ENCODE measurements at places on chromosomes 5 and 9.

DNA sequence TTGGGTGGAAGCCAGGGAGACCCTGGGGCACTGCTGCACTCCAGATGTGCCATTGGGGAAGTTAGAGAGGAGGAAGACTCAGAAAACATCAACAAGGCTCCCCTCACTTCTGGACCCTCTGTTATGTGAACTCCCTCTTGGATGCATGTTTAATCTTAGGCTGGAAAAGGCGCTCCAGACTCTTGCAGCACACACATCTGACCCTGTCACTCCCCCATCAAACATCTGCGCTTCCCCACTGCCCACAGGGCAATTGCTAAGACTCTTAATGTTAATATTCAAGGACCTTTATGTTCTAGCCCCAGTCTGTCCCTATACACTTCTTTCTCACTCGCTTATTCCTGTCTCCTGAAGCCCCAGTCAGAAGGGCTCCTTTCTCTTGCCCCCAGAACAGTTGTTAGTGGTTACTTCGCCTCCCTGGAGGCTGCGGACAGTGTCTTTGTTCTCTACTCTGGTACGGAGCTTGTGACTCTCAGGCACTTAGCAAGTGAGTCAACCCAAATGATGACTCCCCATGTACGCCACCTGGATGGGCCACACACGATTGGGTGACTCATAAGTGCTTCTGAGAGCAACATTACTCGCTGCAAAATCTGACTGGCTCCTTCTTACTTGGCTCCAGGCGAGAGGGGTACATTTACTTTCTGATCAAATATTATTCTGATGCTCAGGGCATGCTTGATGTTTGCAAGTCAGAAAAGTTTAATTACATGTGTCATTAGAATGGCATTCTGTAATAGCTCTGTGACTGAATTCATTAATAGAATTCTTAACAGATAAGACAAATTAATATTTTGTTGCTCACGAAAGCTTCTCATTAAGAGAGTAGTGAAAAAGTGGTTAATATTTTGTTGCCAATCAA, 193.6 kb downstream of the HSPA4 start:
- DNase-seq = no peak

GRCh38 chr5:14779975-14780374, 91.6 kb downstream of the ANKH start:
- no peak for DNase-seq

- no peak for DNase-seq
Observed at GRCh38 chr5:102931085-102931725, 176.1 kb downstream of the PAM start.

DNA sequence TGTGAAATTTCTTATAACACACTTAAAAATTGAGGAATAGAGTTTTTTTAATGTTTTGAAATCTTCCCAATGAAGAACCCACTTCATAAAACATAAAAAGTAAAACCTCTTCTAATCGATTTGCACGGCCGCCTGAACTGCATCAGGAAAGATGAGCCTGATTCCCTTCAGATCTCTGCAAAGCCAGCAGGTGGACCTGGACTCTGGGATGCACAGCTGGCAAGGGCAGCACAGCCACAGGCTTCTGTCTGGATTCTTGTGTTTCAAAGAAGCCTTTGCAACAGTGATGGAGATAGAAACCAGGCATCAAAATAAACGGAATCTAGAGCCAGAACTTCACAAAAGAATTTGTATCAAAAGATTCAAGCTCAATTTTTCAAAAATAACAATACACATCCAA, 36.0 kb upstream of the SPATA31C2 start:
- no peak for DNase-seq

DNA sequence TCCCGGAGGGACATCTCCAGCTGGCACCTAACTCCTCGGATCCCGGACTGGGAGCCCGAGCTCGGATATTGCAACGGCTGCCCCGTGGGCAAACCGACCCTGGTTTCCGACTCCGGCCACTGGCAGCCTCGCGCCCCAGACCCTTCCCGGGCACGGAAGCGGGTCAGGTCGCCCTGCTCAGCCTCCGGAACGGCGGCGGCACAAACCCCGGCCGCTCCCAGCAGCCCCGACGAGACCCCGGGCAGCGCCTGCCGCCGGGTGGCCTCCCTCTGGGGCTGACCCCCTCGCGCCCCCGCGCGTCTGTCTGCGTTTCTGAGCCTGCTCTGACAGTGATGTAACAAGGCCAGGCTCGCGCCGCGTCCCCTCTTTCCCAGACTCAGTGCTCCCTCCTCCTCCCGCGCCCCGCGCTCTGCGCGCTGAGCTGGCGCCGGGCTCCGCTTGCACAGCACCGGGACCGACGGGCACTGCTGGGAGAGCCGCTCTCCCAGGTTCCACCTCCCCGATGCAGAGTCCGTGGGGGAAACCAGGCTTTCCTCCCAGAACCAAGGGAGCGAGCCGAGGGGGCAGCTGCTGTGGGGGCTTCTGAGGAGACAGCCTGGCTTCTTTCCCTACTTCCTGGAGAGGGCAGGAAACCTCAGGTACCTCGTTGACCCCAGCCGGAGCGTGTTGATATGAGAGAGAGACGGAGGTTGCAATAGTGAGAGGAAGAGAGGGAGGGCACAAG, at the start of gene TMEM215:
Gene TMEM215 (plus strand): TSS at position 373 of the 724 bp plus-strand sequence. CDS start 644 bp downstream, outside the sequence.
- DNase-seq = no peak

DNA sequence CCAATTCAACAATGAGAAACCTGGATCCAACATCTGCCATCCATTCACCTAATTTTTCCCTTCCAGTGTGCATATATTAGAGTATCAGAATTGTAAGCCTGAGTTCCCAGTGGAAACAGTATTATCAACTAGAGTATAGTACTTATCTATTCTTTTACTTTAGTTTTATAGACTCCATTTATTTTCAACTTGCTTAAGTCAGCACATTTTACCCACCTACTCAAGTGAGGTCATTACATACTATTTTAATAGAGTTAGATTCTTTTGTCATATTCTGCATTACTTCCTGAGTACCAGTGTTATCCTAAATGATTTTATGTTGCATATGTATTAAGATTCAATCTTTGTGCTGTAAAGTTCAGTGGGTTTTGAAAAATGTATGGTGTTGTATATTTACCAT, 1393.3 kb downstream of the MAT2B start:
- no peak for DNase-seq

DNA sequence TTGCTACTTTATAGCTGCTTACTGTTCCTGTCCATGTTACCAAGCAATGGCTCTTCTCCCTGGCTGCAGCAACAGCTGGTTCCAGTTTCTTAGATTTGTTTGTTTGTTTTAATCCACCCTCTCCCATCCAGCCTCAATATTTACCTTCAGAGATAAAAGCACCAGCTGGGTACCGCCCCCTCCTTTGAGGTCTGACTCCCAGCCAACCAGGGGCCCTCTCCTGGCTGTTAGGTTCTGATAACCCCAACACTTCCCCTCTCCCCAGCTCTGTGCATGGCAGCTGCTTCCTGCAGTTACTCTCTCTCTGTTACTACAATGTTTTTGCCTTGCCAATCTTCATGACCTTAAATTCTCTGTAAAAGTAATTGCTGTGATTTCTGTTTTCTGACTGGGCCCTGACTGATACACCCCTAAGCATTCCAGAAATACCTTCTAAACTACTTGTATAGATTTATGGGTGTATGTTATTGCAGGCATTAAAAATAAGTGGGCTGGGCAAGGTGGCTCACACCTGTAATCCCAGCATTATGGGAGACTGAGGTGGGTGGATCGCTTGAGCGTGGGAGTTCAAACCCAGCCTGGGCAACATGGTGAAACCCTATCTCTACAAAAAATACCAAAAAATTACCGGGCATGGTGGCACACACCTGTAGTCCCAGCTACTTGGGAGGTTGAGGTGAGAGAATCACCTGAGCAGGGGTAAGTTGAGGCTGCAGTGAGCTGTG, 2.6 kb upstream of the GCNT1 start:
- DNase-seq = peak; percentile 58

- DNase-seq = no peak
Observed at GRCh38 chr9:102551346-102551745, 443.8 kb upstream of the CYLC2 start.

DNA sequence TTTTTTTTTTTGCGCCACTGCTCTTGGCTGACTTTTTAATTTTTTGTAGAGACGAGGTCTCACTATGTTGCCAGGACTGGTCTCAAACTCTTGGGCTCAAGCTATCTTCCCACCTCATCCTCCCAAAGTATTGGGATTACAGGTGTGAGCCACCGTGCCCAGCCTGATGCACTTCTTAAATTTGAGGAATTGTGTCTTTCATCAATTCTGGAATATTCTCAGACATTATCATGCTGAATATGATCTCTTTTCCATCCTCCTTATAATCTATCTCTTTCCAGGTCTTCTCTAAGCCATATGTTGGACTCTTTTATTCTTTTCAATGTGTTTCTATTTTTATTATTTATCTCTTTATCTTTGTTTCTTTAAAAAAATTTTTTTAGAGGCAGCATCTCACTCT, 196.2 kb upstream of the IER5L start:
- DNase-seq = no peak

GRCh38 chr9:90020276-90020871, 415.6 kb downstream of the GADD45G start:
- no peak for DNase-seq

- DNase-seq = no peak
Observed at GRCh38 chr5:172545291-172545801, 91.0 kb upstream of the SH3PXD2B start.

DNA sequence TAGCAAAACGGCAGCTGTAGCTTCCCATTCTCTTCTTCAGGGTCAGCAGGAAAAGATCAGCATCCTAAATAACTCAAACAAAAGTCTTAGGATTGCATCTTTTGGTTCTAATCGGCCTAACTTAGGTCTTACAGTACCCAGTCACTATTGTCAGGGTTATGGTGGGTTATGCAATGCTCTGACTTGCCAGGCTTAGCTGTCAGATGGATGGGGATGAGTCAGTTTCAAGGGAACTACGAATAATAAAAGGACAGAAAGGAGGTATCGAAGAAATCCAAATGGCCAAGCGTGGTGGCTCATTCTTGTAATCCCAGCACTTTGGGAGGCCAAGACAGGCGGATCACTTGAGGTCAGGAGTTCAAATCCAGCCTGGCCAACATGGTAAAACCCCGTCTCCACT, 46.5 kb downstream of the PPP1R2B start:
- DNase-seq = no peak

- DNase-seq = no peak
Observed at GRCh38 chr9:114389612-114390368, 2.0 kb upstream of the AKNA start.

GRCh38 chr5:33690374-33691135, 201.2 kb downstream of the ADAMTS12 start:
- DNase-seq = no peak

DNA sequence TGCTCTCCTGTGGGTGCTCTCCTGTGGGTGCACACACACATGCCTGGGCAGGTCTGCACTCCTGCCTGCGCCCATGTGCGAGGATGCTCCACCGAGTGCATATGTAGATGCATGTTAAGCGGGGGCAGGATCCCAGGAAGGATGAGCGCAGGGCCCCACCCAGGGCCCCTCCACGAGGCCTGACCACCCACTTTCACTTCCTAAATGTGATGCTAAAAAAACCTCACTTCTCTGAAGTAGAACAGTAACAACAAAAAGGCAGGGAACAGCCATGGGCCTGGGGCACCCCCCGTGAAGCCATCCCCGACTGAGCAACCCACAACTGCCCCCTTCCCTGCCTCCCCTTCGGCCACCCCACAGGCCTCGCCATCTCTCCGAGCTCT, 48.2 kb upstream of the SARDH start:
- no peak for DNase-seq

DNA sequence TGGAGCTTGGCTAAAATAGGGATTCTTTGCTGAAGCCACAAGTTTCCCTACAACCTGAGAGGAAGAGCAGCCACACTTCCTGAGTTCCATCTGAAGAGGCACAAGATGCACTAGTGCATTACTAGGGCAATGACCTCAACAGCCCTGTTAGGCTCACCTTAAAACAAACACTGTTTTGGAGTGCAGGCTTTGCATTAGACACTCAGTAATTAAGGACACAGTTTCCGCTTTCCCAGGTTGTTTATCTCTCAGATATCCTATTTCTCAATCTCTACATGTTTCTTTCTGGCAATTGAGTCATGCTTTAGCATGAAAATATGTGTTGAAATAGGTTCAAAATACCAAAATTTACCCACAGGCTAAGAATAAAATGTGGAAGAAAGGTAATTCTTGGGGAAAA, 34.2 kb downstream of the EMB start:
- peak; percentile 26 for DNase-seq

GRCh38 chr5:133892774-133893173, 75.7 kb downstream of the C5orf15 start:
- no peak for DNase-seq

GRCh38 chr9:132531710-132532570, 50.5 kb upstream of the BARHL1 start:
- DNase-seq = no peak

DNA sequence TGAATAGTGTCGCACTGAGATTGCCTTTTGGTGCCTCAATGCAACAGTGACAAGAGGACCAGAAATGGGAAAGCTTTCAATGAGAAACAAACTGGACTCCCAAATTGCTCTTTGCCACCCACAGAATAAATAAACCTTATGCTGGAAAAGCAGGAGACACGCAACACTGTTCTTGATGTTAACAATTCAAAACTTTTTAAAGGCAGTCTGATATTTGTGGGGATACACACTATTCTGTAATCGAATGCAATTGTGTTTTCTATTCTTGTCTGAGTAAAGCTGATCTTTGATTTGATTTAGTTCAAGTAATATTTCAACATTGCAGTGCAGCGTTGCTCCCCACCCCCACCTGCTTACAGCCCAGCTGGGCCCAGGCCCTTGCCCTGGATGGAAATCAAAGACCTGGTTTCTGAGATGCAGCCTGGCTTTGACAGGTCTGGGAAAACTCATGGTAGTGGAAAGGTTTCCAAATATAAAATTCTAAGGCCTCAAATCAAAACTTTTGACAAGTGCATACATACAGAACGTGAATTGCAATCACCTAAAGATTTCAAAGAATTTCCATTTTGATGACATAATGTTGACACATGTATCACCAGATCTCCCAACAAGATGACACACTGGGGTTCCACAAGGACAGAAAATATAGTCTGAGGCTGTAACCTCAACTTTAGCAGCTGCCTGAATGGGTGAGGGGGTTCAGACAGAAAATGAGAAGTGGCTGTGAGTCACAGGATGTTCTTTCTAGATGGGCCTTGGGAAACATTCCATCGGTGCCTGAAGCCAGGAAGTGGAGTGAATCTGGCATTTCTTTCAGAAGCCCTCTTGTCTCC, 55.1 kb downstream of the ABCA1 start:
- no peak for DNase-seq

DNA sequence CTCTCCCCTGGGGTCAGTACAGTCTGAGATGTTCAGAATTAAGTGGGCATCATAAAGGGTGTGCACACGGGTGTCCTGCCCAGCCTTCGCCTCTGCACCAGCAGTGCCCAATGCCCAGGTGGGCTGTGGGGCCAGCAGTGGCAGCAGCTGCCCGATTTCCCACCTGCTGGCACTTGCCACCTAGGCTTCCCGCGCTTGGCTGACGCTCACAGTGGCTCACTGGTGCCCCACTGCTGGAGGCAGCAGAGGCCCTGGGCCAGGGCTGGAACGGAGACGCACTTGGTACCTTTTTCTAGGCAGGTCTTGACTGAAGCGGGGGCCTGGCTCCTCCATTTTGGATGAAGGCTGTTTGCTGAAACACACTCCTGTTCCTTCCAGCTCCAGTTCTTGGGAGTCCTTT, 17.0 kb downstream of the MRNIP start:
- DNase-seq = no peak

Data from LNCaP clone FGC (cell line).